ENCODE measurements at places on chromosomes 3 and 15.

- no peak for DNase-seq
Observed at GRCh38 chr3:65419233-65419632, 619.5 kb downstream of the MAGI1 start.

- no peak for DNase-seq
Observed at GRCh38 chr3:190032923-190033322, 87.8 kb downstream of the P3H2 start.

DNA sequence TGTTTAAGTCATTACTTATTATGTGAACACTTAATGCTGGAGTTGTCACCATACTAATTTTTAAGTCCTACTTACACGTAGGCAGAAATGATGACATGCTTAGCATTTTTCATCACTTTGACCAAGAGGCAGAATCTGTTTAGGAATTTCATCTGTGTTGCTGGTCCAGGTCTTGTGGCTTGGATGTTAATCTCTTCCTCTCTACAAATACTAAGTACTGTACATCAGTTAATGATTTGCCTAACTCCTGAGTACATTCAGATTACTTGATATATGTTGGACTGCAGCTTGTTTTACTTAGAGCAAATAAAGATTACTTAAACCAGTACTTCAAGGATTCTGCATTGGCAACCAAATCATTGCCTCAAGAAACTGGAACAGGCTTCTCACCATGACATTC lies 8.6 kb downstream of the SNRK start:
- no peak for DNase-seq

DNA sequence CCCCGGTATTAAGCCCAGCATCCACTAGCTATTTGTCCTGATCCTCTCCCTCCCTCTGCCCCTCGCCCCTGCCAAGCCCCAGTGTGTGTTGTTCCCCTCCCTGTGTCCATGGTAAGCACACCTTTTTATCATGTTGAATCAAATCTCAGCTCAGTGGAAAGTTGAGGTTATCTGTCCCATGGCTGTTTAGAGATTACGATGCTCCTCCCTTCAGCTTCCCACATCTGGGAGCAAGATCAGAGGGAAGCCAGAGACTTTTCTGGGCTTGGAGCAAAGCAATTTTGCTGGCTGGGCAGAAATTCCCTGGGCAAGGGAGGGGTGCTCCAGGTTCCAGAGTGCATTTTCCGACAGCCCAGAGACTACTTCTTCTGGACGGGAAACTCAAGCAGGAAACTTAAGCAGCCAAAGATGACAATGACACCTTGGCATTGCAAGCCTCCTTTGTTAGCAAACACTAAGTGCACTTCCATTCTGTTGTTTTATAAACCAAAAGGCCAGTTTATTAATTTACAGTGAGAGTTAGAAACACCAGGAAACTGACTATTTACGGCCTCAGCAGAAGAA lies 104.5 kb downstream of the MESD start:
- DNase-seq, result no peak

GRCh38 chr15:38560456-38560926 lies 4.1 kb downstream of the RASGRP1 start:
- no peak for DNase-seq

- no peak for DNase-seq
Observed at GRCh38 chr15:48570822-48571221, 74.7 kb downstream of the FBN1 start.

DNA sequence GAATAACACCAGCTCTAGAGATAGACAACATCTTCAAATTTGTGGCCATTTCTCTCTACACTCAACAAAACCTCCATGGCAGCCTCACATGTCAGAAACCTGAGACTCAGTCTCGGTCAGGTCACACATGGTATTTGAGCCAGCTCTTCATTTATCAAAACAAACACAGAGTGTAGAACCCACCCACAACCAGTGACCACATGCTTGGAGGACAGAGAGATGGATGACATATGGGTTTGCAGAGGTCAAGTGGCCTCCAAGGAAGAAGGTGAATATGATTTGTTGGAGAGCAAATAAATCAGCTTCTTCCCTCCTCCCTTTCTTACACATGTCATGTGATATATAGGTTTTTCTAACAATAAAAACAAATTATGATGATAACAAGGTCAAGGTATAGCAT lies 278.1 kb upstream of the LRTM1 start:
- DNase-seq, result no peak

DNA sequence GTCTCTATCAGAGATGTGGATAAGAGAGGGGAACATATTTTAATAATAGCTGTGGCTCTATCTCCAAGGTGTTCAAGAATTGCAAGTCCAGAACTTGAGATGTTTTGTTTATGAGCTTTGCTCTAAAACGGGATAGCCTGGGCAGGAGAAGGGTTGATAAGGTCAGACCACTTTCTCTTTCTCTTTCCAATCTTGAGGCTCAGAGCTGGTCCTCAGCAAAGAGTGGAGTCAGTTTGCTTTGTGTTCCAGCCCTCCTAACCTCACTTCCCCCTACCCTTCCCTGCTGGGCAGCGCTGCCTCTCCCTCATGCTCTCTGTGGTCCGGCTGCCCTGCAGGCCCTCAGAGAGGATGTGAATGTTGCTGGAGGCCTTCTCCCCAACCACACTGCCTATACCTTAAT lies 13.8 kb downstream of the KLHL6 start:
- no peak for DNase-seq

- no peak for DNase-seq
Observed at GRCh38 chr15:50873935-50874361, 34.5 kb upstream of the AP4E1 start.

- DNase-seq, result no peak
Observed at GRCh38 chr3:151203051-151203420, at the start of gene GPR171. Gene GPR171 (minus strand): TSS chr3:151203216. CDS start chr3:151199386, 3,830 bp downstream.
